ENCODE measurements at places on chromosomes 3 and 15.

DNA sequence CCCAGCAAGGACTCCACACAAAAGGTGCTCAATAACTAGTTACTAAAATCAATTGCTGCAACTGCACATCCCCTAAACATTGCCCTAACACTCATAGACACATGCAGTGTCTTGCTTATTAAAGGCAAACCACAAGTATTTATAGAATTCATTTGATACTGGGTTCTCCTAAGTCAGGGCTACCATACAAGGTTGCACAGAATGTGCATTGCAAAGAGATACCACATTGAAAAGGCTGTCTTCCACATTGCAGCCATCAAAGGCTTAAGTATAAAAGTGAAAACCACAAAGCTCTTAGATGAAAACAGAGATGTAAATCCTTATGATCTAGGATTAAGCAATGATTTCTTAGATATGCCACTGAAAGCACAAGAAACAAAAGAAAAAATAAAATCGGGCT lies 33.6 kb upstream of the TOPAZ1 start:
- no peak for DNase-seq

DNA sequence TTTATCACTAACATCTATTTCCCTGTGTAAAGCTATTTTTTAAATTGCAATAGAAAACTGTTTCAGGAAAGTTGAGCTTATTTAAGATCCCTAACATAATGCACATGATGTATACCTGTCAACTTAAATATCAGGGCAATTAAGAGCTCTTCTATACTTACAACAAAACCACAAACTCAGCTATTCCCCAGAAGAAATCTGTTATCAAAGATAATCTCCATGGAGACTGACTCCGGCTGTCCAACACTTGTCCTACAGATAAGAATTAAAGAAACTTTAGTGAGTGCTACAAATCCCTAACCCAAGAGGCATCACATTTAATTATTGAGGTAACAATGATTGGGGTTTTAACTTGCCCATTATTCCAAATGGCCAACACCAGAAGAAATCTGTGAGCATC lies 3.4 kb downstream of the SELENOK start:
- DNase-seq: no peak

GRCh38 chr3:182722907-182723306 lies 70.4 kb upstream of the ATP11B start:
- DNase-seq: no peak

DNA sequence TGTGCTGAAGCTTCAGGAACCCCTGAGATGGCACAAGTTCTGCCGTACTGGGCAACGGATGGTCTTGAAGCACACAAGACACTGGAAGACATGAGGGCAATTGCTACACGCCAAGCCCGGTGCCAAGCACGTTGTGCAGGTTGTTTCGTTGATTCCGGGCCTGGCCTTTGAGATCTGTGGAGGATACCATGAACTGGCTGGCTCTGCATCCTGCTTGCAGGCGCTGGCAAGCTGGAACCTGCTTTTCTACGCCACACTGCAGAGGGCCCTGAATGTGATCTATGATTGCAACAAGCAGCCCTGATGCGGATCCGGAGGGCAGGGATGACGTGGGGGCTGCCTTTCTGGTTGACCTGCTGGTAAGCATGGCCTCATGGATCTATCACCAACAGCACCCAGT lies 262.5 kb upstream of the ATP10A start:
- DNase-seq: no peak

DNA sequence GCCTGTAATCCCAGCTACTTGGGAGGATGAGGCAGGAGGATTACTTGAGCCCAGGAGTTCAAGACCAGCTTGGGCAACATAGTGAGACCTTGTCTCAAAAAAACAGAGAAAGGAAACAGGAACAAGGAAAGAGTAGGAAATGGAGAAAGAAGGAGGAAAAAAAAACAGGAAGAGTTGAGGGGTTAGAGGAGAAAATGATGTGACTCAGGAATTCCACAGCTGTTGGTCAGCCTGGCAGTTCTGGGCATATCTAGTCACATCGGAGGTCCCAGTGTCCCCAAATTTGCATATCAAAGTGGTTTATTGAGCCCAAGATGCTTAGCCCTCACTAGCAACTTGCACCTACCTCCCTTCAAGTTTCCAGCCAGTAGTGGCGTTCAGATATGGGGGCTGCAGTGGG lies 18.8 kb upstream of the JMJD7 start:
- no peak for DNase-seq

Measured in T1000 (cell line).